Hematopoietic multipotent progenitor cell treated with erythropoietin and hydrocortisone succinate and interleukin-3 and kit ligand, for 17 days (in vitro differentiated cells): ENCODE measurements at places on chromosomes 4 and X.

GRCh38 chr4:62771983-62772557, 1571.9 kb downstream of the ADGRL3 start:
- no peak for DNase-seq

- no peak for DNase-seq
Observed at GRCh38 chrX:55714161-55714560, 3.4 kb upstream of the RRAGB start.

DNA sequence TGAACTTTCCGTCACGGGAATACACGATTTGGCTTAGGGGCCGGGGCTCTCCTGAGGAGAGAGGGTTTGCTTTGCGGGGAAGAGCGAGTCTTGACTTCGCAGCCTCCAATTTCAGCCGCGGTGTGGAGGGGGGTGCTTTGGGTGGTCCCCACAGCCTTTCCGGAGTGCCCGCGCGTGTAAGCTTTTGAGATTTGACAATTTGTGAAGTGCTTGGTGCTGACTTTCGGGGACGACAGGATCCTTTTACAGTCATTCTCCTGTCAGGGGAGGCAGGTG, 355 bp downstream of the SCML1 start:
- no peak for DNase-seq

GRCh38 chr4:121070274-121070673, 2.1 kb downstream of the NDNF start:
- no peak for DNase-seq

DNA sequence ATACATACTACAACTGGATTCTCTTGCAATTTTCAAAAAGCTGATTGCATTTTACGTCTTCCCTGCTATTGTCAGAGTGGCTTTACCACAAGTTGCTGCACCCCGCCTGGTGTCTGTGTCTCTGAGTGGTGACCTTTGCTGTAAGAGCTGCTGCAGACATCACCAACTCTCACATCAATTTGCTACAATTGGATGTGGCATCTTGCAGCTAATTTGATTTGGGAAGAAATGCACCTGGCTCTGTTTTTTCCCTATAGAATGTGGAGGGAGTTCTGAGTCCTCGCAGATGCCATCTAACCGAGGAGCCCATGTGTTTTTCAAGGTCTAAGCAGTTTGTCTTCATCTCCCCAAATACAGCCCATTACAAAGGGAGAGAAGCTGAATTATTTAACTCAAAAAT, 73.8 kb upstream of the PHOX2B start:
- no peak for DNase-seq

DNA sequence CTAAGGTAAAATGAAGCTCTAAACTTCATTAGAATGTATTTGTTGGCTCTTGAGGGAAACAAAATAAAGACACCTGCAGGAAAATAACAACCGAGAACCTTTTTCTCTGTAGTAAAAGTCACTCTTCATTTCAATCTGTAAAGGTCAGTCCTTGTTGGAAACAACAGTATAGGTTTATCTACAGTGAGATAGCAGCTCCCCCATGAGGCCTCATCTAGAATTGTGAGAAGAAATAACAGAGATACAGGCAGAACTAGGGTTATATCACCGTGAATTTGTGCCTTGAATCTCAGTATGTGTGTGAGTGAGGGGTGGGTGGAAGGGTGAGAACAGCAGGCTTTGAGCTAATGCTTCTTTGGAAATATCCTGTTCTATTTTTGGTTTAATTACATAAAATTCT, 107.8 kb upstream of the FMR1 start:
- DNase-seq: no peak

DNA sequence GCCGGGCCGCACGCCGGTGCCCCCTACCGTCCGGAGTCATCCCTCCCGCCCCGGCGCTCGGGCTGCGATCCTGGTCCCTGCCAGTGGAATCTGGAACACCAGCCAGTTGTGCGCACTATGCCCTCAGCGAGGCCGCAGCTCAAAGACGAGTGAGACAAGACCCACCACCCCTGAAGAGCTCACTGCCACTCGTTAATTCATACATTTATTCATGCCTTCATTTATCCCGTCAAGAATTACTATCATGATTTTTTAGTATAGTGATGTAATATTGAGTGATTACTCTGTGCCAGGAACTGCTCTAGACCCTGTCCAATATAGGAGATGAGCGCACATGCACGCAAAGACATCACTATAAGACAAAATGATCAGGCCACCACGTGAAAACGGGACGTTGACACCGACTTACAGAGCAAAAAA, 247 bp upstream of the PPA2 start:
- DNase-seq: peak; percentile 79

- DNase-seq: no peak
Observed at GRCh38 chr4:8754634-8755589, 116.7 kb downstream of the HMX1 start.

- no peak for DNase-seq
Observed at GRCh38 chr4:91471280-91471679, 832.5 kb upstream of the GRID2 start.

- no peak for DNase-seq
Observed at GRCh38 chr4:130026185-130026584, 930.2 kb downstream of the C4orf33 start.

- DNase-seq: no peak
Observed at GRCh38 chr4:3449574-3450534, 8.1 kb downstream of the HGFAC start.

- no peak for DNase-seq
Observed at GRCh38 chr4:166195101-166195500, 322.1 kb downstream of the TLL1 start.

- DNase-seq: no peak
Observed at GRCh38 chrX:24201216-24201615, 51.7 kb downstream of the ZFX start.

- DNase-seq: no peak
Observed at GRCh38 chr4:26369581-26369980, 48.8 kb downstream of the RBPJ start.

GRCh38 chr4:168143601-168144000, 51.3 kb downstream of the ANXA10 start:
- no peak for DNase-seq

DNA sequence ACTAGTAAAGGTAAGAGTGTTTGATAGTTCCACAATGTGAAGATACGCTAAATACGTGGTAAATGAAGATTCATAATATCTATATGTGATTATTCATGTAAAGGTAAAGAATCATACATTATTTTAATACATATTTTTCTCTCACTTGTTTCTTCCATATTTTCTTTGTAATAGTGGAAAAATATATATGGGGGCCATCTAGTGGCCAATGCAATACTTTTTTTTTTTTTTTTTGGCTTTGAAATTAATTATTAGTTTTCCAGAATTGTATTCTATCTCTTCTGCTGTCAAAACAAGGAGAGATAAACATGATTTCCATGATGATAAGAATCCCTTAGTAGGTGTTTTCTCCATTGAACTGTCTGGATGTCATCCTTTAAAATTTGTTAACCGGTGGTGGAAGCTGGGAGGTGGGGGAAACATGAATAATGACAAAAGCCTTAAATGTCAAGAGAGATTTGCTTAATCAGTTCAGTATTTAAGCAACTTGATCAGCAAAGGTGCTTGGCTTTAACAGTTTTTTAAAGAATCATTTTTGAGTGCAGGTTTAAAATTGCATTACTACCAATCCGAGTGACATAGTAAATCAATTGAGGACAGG, 508.7 kb upstream of the HTR2C start:
- DNase-seq: no peak

GRCh38 chr4:15110120-15110571, 107.9 kb downstream of the CPEB2 start:
- DNase-seq: no peak

DNA sequence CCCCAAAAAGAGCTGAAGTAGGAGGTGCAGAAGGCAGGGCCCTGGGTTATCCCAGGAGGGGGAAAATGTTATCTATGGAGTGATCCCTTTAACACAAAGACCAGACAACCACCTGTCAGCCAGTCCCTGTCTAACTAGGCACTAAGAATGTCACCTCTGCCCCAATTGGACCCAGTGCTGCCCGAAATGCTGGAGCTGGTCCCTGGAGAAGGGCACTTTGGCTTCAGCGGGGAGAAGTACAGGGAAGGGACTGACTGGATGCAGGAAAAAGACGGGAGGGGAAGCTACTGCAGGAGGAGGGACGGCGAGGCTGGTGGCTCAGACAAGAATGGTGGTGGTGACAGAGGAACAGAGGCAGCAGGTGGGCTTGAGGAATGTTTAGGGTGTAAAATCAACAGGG, 17.3 kb downstream of the PHKA2 start:
- DNase-seq: no peak

DNA sequence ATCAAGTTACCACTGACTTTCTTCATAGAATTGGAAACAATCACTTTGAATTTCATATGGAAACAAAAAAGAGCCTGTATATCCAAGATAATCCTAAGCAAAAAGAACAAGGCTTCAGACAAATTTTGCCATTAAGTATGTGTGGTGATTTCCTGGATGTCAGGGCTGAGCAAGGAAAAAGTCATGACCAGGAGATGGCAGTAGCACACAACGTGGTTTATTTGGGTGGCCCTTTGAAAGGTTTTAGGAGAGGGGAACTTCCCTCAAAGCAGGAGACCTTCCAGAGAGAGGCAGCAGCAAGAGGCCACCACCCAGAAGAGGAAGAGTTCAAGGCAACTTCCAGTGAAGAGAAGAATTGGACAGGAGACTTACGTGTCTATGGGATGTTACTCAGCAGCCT, 18.1 kb upstream of the ZXDB start:
- no peak for DNase-seq

GRCh38 chrX:10506781-10507180, 113.6 kb downstream of the MID1 start:
- DNase-seq: no peak

GRCh38 chr4:7428261-7429068, 6.3 kb downstream of the PSAPL1 start:
- no peak for DNase-seq

DNA sequence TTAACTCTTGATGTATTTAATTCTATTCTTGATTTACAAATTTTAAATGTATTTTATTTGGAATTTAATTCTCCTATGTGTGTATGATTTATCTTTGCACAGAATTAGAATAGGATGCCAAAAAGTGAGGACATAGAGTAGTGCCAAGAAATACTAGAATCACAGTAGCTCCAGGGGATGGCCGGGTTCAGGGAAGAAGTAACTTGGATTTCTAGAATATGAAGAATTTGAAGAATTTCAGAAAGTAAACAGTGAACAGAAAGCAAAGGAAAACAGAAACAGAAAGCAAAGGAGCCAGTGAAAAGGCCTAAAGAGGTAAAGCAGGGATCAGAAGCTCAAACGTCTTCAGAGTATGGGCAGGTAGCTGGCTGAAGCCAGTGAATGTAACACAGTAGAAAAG, 1187.6 kb downstream of the RPA4 start:
- DNase-seq: no peak
